Astrocyte (in vitro differentiated cells and primary cell): ENCODE measurements at places on chromosomes 3 and 15. TPM values are rescaled to one million over a fixed set of nuclear protein-coding genes. Genes with fewer than 3 reads are reported as not detected.

The NANOGP8 gene
- total RNA-seq: not detected in 2 replicates

- H3K36me3 ChIP-seq: no peaks in the 10 kb centered on the region
- H3K27ac ChIP-seq: no peak overlapping the region
- no peaks in the 10 kb centered on the region for H3K4me1 ChIP-seq
- H3K27me3 ChIP-seq: no peaks in the 10 kb centered on the region
- DNase-seq: peak; percentile 47
- no peak overlapping the region for H3K4me3 ChIP-seq
Observed at GRCh38 chr3:171646357-171647133, 163.7 kb downstream of the PLD1 start.

GRCh38 chr3:38367779-38368178 is 21.2 kb downstream of the XYLB start:
- H3K4me3 ChIP-seq: no peak overlapping the region
- H3K36me3 ChIP-seq: peaks cover 3% of the 10 kb centered on the region
- H3K4me1 ChIP-seq: no peaks in the 10 kb centered on the region
- H3K27me3 ChIP-seq: no peaks in the 10 kb centered on the region

- no peak for DNase-seq
- H3K27ac ChIP-seq: no peak overlapping the region
- H3K27me3 ChIP-seq: no peaks in the 10 kb centered on the region
- H3K4me3 ChIP-seq: no peak overlapping the region
- H3K36me3 ChIP-seq: no peaks in the 10 kb centered on the region
- peaks cover 16% of the 10 kb centered on the region for H3K4me1 ChIP-seq
Observed at GRCh38 chr3:21668012-21668411, 83.0 kb downstream of the ZNF385D start.

- H3K27me3 ChIP-seq: no peaks in the 10 kb centered on the region
- H3K36me3 ChIP-seq: no peaks in the 10 kb centered on the region
- no peak overlapping the region for H3K27ac ChIP-seq
Observed at GRCh38 chr15:52256930-52257733, 38.5 kb downstream of the MYO5C start.

- peaks cover 40% of the 10 kb centered on the region for H3K27me3 ChIP-seq
- no peak overlapping the region for H3K27ac ChIP-seq
- H3K36me3 ChIP-seq: no peaks in the 10 kb centered on the region
- H3K4me1 ChIP-seq: peaks cover 33% of the 10 kb centered on the region
- DNase-seq: no peak
- H3K4me3 ChIP-seq: no peak overlapping the region
Observed at GRCh38 chr3:193780397-193780796, 187.4 kb downstream of the OPA1 start.

GRCh38 chr15:24933716-24934115 is 21.1 kb upstream of the SNRPN start:
- no peaks in the 10 kb centered on the region for H3K4me1 ChIP-seq
- no peaks in the 10 kb centered on the region for H3K36me3 ChIP-seq
